Myocyte (in vitro differentiated cells): ENCODE measurements at places on chromosomes 16 and 17. TPM values are rescaled to one million over a fixed set of nuclear protein-coding genes. Genes with fewer than 3 reads are reported as not detected.
A peak's percentile ranks its signal among the peaks of the same experiment; 100 is the strongest.

- no peak for DNase-seq
These were observed 84.9 kb downstream of the NPIPB11 start for GRCh38 chr16:29321585-29321984.

DNA sequence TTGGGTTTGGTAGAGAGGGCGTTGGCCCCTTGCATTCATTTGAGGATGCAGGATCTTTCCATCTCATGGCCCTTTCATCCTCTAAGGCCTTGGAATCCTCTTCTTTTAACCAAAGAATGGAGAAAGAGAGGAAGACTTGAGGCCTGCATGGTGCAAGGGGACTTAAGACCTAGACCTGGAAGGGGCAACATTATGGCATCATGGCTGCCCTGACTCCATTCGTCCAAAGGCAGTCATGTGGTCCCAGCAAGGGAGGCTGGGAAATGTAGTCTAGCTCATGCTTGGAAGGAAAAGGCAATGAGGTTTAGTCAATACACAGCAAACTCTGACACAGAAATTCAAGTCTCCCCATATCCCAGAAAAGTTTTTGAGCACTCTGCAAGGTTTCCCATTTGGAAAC lies 30.7 kb upstream of the CDRT4 start:
- no peak for DNase-seq

- peak; percentile 70 for DNase-seq
These were observed 30.1 kb upstream of the HAPSTR1 start for GRCh38 chr16:9061358-9061813.

DNA sequence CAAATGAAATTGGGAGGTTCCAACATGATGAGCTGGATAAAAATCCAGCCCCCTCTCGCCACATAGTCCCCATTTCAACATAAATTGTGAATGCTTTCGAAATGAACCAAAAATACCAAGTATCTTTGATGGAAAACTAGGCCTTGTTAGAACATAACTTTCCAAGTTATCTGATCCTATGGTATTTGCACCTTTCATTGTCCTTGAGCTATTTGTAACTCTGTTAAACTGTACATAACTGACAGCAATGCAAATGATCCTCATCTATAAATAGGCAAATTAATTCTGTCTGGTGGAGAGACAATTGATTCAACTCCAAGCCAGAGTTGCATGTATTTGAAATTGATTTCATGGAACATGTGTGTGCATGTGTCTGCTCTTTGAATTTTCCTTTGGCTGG lies 18.2 kb downstream of the CMTM4 start:
- no peak for DNase-seq

DNA sequence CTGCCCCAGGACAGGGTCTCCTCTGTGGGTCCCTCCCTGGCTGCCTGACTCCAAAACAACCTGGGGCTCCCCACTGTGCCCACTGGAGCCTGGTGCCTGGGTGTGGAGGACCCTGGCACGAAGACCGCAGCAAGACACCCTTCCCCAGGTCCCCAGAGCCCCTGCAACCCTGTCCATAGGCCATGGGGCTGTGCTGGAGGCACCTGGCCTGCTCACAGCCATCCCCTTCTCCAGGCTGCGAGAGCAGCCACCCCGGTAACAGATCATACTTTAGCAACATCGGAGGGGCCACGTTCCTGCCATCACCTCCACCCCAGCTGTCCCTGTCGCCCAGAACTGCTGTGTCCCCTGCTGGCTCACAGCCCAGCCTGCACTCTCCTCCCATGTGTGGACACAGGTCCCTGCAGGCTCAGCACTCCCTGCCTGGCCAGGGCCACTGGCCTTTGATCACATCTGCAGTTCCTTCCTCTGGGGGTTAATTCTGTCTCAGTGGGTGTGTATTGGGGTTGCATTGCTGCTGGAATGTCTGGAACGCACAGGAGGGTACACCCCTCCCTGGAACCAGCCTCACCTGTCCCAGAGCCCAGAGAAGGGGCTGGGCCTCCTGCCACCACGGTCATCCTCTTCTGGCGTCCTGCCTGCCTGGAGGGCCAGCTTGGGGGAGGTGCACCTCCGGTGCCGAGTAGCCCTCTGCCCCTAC lies 12.2 kb downstream of the PPL start:
- peak; percentile 60 for DNase-seq

- peak; percentile 77 for DNase-seq
These were observed at the start of gene HOXB4 for GRCh38 chr17:48577946-48578615. Gene HOXB4, minus strand, starts transcription at chr17:48578350. Its CDS starts 31 bp downstream, at chr17:48578319.

GRCh38 chr17:8125154-8125946 lies 1.4 kb upstream of the HES7 start:
- DNase-seq = peak; percentile 77

DNA sequence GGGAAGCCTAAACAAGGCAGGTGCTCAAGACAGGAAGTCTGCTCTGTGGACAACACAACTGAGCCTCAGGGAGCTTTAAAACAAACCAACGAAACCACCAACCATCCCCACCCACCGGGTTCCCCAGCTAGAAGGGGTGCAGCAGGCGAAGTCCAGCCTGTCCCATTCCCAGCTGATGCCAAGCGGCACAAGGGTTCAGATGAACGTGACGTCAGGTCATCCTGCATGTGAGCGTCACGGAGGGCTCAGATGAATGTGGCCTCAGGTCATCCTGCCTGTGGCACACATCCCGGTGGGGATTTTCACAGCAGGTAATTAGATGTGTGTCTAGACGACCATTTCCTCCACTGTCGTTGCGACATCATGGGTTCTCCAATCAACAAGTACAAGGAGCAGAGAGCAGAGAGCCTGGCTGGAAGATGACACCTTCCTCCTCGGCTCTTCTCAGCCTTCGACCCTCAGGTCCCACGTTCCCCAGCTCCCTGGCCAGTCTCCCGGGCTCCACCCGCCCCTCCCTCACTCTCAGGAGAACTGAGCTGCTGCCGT lies 246.5 kb downstream of the FOXL1 start:
- DNase-seq = no peak

GRCh38 chr17:57106107-57106835 lies 21.2 kb downstream of the AKAP1 start:
- DNase-seq = peak; percentile 82

- no peak for DNase-seq
These were observed 16.2 kb downstream of the IRX5 start for GRCh38 chr16:54946909-54947308.

- DNase-seq = no peak
These were observed 49.5 kb upstream of the MEAK7 start for GRCh38 chr16:84553873-84554399.

DNA sequence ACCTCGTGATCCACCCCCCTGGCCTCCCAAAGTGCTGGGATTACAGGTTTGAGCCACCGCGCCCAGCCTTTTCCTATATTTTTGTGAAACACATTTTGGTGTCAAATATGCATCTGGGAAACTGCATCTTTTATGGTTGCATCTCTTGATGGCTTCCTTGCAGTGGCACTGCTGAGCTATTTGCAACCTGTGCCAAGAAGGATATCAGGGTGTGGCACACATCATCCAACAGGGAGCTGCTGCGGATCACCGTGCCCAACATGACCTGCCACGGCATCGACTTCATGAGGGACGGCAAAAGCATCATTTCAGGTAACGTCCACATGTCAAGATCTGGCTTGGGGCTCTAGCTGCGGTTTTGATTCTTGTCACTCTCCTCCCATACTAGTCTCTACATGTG lies 16.8 kb upstream of the USP43 start:
- no peak for DNase-seq

GRCh38 chr16:6892966-6893365 lies 439.7 kb upstream of the RBFOX1 start:
- no peak for DNase-seq

DNA sequence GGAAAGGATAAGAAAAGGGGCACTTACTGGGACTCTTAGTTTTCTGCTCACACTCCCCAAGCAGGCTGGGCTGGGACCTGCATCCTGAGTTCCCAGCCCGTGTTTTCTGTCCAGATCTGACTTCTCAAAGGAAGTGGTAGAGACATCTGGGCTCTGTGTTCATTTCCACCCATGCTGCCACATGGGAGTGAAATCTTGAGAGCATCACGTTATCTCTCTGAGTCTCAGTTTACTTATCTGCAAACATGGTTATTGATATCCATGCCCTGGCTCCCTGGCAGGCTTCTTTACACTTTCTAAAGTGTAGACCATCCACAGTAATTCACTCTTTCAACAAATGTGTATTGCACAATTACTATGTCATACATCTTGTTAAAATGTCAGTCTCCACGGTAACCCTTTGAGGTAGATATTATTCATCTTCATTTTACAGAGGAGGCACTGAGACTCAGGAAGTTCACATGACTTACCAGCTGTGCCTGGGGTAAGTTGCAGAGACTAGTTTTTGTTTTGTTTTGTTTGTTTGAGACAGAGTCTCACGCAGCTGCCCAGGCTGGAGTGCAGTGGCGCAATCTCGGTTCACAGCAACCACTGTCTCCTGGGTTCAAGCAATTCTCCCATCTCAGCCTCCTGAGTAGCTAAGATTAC lies 3.4 kb downstream of the ZNF688 start:
- peak; percentile 74 for DNase-seq

DNA sequence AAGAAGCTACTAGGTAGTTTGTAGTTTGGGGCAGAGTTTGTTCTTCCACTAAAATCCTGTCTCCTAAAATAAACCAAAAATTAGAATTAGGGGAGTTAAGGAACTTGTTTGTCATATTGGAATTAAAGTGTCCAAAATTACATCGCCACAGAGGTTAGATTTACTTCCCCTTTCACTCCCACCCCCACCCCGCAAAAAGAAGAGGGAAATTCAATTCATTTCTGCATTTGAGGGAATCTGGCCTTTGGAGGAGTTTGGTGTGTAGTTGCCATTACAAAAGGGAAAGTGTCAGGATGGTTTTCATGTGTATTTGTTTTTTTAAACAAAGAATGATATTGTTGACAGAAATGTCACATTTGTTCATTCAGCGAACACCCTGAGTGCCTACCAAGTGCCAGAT lies 5.8 kb downstream of the TMEM97 start:
- no peak for DNase-seq

GRCh38 chr16:81926036-81926435 lies 85.2 kb downstream of the SDR42E1 start:
- no peak for DNase-seq

DNA sequence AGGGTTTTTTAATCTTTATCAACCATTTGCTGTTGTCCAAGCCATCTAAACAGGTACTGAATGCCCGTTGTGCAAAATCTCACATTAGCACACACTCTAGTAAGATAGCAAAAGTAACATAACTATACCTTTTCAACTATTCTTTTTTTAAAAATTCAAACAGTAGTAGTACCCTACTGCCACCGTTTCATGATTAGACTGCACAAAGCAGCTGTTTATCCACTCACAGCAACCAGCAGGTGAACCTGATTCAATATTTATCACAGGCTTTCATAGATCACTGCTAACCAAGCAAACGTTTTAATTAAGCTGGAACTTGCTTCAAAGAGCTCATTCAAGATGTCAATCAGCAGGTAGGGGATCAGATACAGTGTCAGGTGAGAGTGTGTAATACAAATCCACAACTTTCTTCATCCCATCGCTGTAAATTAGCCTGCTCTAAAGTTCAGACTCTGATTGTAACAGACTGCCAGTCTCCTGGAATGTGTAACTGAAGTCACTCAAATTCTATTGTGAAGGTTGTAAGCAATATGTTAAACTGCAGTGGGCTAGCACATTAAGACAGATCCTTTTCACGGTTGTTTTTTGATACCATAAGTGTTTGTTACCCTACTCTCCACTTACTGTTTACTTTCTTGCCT lies 47.3 kb downstream of the BRIP1 start:
- no peak for DNase-seq

DNA sequence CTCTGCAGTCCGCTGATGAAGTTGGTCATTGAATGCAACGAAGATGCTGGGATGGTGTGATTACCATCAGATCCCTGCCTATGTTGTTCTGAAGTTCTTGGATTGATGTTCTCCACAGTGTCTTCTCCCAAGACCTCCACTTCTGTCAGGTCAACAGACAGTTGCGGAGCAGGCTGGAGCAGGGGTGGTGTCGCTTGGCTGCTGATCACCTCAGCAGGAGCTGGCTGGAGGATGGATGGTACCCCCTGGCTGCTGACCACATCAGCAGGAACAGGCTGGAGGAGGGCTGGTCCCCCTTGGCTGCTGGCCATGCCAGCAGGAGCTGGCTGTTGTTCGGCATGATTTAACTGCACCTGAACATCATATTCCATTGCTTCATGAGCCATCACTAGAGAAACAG lies 5.6 kb downstream of the RFWD3 start:
- DNase-seq = no peak

DNA sequence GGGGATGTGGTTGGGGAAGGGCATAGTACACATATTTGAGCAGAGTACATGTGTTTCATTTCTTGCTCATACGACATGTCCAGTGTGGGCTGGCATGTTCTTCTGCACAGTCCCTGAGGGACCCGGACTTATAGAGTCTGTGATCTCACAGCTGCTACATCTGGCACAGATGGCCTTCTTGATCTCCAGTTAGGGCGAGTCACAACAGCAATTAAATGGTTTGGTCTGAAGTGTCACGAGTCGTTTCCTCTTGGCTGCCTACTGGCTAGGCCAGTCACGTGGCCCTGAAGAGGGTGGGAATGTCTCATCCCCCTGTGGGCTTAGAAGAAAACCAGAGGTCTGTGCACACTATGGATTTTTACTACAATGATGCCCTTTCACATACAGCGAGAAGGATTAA lies 443.6 kb downstream of the WWOX start:
- no peak for DNase-seq

- DNase-seq = no peak
These were observed 775 bp upstream of the TERB1 start for GRCh38 chr16:66802159-66802558.

DNA sequence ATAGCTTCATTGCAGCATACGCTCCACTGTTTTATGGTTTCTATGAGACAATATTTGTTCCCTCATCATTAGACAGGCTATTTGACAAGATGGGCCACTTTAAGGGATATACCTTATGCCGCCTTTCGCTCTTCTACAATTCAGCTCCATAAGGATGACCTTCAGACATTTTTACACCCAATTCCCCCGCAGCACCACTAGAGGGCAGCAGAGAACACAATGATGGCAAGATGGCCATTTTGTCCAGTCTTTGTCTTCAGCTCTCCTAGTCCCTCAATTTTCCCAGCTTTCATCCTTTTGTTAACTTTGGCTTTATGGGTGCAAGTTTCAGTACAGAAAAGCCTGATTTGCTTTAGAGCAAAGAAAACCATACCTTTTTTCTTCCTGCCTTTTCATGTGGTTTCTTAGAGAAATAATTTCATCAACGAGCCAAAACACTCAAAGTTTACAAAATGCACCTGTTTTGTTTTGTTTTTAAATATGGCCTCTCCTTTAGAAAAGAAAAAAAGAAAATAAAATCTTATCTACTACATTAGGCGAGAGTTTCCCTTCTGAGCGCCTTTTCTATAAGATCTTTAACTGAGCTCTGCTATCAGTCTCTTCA lies 355.3 kb downstream of the TOX3 start:
- DNase-seq = peak; percentile 72

The PMFBP1 gene
- not detected in 2 replicates for total RNA-seq

The SPAG9 gene
- total RNA-seq = 92.1 and 93.2 TPM in 2 replicates

The RRAD gene
- 26.3 and 60.5 TPM in 2 replicates for total RNA-seq

The CFAP97D1 gene
- total RNA-seq = not detected in 2 replicates

The NME3 gene
- total RNA-seq = 51.2 and 61.2 TPM in 2 replicates

The CDH1 gene
- 0.11 TPM in 1 of 2 replicates, not detected in the other for total RNA-seq

The PPP1R27 gene
- total RNA-seq = 12.7 and 29.7 TPM in 2 replicates

The CIBAR2 gene
- total RNA-seq = not detected in 2 replicates

The EMP2 gene
- total RNA-seq = 53.0 and 72.1 TPM in 2 replicates
